ENCODE measurements at places on chromosomes 13 and 19.

DNA sequence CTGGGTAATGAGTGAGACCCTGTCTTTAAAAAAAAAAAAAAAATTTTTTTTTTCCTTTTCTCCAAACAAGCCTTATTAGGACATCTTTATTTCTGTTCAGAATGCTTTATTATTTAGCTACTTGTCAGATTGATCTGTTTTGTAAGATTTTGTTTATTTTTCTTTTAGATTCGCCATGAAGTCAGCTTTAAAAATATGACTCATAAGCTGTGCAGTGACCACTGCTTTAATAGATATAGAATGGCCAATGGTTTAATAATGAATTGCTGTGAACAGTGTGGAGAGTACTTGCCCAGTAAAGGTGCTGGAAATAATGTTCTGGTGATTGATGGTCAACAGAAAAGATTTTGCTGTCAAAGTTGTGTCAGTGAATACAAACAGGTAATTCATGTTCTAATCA, 47.7 kb downstream of the ZMYM2 start:
- DNase-seq = no peak

DNA sequence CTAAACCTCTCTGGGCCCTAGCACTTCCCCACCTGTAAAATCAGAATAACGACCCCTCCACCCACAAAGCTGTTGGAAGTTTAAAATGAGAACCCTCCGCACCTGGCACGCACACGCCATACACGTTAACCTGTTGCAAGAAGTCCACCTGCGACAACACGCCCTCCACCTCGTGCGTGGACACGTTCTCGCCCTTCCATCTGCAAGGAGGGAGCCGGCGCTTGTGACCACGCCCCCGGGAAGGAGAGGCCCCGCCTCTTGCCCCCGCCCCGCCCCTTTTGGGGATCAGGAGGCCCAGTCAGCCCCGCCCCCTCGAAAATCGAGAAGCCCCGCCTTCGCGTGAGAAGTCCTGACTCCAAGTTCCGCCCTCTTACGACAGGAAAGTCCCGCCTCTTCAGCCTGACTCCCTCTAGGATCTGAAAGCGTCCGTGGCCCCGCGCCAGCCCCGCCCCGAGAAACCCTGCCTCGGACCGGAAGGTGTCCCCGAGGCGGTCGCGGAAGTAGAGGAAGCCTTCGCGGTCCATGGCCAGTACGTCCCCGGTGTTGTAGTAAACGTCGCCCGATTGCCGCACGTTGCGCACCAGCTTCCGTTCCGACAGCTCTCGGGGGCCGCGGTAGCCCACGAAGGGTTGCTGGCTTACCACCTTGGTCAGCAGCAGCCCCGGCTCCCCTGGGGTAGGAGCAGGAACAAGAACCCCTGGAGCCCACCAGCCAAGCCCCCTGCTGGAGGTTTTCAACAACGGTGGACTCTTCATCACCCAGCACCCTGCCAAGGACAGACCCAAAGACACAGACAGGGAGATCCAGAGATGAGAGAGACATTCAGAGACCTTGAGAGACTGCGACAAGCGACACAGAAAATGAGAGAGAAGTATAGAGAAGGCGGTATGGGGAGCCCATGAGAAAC, 12.5 kb downstream of the SLC27A5 start:
- DNase-seq = peak; percentile 89

GRCh38 chr19:31280287-31281006, 68.8 kb downstream of the TSHZ3 start:
- no peak for DNase-seq

DNA sequence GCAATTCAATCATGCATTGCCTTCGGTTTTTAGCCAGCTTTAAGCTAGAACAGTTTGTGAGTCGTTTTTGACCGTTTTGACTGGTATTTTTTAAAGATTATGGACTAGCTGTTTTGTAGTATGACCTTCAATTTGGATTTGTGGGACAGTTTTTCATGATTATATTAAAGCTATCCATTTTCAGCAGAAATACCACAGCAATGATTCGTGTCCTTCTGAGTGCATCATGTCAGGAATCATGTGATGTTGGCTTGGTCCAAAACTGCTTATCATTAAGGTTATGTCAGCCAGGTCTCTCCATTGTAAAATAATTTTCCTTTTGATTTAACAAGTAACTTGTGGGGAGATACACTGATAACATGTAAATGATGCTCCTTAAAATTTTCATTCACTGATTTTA, 229.0 kb downstream of the POSTN start:
- DNase-seq = no peak

DNA sequence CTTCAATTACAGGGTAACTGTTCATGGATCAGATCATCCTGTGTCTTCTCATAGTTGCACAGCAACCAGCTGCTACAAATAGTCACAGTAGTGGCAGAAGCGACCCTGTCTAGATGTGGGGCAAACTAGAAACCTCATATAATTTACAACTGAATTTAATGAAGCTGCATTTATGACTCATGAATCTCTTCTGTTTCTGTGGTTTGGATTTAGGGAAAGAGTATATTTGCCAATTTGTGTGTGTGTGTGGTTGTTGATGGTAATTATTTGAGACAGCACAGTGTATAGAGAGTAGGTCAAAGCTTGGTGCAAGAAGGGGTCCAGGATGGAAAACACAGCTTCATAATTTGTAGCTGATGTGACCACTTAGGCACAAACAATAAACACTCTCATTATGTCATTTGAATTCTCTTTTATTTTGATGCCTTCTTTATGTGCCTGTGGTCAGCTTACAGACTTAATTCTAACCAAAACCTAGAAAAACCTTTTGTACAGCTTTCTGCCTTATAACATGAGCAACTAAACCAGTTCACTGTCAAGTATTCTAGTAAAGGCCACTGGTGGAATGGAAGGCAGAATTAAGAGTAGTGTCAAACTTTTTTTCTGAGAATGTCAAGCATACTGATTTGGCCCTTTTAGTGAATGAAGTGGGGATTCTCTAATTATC, 218.1 kb downstream of the TBC1D4 start:
- no peak for DNase-seq

- no peak for DNase-seq
These were observed 15.0 kb downstream of the ZSCAN5A start for GRCh38 chr19:56299688-56300087.

DNA sequence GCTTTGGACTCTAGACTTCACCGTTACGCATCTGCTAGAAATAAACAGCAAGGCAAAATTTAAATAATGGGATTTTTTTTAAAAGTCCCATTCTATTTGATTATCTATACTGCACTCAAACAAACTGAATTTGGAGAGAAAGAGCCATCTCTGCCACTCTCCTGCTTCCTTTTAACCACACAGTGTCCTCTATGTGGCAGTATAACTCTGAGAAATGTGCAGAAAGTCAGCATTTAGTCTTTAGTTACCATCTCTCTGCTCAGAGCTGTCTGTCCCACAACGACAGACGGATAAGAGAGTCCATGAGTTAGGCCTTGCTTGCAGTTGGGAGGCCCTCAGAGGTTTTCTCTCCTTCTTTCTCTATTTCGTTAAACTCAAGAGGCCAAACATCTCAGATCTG, 21.2 kb downstream of the CCNA1 start:
- no peak for DNase-seq

DNA sequence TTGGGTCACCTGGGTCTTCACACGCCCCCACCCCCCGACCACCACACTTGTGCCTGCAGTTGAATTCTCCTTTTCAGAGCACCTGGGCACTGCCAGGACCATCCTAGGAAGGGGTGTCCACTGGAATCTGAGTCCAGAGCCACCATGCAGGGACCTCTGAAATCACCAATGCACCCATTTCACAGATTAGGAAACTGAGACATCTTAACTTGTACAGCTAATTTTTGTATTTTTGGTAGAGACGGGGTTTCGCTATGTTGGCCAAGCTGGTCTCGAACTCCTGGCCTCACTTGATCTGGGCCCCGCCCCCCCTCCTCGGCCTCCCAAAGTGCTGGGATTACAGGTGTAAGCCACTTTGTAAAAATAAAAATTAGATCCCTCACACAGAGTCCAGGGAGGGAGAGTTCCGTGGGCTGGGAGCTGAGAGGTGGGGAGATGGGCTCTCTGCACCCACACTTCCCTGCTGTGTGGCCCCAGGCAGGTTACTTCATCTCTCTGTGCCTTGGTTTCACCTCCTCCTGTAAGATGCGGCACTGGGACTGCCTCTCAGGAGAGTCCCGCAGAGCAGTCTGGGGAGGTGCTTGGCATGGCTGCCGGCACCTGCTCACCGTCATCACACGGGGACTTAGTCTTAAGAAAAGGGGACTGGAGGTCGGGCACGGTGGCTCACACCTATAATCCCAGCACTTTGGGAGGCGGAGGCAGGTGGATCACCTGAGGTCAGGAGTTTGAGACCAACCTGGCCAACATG, 45.9 kb upstream of the C19orf12 start:
- no peak for DNase-seq

DNA sequence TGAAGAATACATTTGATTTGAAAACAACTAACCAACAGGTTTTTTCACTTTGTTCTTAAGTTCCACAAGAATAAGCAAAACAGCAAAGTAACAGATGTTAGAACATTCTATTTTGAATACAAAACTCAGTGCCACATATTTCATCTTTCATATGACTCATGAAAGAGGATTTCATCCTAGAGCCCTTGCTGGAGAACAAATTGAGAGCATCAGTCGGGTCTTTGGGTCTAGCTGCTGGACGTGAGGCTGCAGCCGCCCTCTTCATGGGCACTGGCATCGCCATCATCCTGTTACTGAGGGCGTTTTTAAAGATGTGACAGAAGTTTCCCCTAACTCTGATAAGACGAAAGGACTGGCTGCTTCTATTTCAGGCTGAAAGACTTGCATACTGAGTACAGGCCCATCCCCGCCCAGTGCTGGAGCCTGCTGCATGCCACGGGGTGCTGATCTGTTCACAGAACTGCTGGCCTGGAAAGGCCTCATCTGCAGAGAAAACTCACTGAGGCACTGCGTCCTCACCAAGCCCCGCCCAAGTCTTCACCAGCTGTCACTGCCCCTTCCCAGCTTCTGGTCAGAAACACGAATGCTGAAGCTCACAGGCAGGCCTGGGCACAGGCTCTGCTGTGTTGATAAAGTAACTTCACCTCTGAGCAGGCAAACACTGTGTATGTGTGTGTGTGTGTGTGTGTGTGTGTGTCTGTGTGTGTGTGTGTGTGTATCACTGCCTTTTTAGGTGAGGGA, 101.4 kb downstream of the TUBGCP3 start:
- no peak for DNase-seq

DNA sequence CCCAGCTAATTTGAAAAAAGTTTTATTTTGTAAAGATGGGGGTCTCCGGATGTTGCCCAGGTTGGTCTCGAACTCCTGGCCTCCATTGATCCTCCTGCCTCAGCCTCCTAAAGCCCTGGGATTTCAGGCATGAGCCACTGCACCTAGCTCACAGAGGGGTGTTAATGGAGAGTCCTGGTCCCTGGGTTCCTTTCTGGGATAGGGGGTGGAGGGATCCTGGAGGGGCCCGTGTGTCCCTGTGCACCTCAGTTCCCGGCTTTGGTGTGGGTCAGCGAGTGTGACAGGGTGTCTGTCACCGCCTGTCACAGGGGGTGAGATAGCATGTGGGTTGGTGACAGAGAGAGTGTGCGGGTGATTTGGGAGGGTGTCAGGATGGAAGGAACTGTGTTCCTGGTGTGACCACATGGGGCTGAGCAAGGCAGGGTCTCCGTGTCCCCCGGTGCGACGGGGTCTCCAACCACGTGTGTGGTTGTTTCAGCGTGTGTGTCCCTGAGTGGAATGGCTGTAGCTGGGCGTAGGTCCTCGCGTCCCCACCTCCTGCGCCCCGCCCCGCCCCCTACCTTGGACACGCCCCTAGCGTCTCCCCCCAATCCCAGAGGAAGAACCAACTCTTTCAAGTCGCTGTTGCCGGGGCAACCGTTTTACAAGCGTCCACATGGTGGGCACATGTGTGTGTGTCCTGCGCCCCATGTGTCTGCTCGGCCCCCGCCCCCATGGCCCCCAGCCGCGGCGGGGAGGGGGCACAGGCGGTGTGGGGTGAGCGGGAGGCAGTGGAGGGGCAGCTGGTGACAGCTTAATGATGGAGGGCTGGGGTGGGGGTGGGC, 2.9 kb upstream of the NRTN start:
- DNase-seq = no peak

Measured in stimulated activated CD4-positive, alpha-beta T cell treated with anti-CD3 and anti-CD28 coated beads, Interleukin-1b, Interleukin-23, amount 100 ng/mL, for 1 hour (primary cell).